ENCODE measurements at places on chromosomes 13 and 19.

DNA sequence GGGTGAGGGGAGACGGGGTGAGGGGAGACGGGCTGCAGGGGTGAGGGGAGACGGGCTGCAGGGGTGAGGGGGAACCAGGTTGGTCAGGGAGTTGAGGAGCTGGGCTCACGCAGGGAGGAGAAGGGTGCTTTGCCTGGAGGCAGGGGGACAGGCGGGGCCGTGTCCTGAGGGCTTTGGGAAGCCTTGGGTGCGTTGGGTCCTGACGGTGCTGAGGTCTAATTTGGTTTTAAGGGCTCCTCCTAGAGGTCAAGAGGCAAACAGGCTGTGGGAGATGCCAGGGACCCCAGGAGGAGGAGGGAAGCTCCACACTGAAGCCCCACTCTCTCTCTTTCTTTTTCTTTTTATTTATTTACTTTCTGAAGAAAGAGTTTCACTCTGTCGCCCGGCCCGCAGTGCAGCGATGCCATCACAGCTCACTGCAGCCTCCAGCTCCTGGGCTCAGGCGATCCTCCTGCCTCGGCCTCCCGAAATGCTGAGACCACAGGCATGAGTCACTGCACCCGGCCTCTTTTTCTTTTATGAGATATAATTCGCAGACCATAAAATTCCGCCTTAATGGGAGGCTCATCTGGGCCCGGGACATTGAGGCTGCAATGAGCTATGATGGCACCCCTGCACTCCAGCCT is 9.3 kb upstream of the MISP start:
- DNase-seq, result no peak

DNA sequence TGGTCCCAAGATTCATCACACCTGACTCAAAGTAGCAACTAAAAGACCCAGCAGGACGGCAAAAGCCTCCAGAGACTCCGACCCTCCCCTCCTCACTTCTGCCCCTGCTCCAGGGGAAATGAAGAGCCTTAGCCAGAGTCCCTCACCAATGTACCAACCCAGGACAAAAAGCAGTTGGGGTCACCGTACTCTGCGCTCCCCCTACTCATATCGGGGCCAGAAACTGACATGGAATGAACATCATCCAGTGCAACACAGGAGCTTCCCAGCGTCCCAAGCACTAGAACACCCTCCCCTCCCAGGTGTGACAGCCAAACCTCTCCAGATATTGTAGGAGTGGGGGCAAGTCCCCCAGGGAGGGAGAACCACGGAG is 1.7 kb downstream of the EEF2 start:
- DNase-seq, result no peak

DNA sequence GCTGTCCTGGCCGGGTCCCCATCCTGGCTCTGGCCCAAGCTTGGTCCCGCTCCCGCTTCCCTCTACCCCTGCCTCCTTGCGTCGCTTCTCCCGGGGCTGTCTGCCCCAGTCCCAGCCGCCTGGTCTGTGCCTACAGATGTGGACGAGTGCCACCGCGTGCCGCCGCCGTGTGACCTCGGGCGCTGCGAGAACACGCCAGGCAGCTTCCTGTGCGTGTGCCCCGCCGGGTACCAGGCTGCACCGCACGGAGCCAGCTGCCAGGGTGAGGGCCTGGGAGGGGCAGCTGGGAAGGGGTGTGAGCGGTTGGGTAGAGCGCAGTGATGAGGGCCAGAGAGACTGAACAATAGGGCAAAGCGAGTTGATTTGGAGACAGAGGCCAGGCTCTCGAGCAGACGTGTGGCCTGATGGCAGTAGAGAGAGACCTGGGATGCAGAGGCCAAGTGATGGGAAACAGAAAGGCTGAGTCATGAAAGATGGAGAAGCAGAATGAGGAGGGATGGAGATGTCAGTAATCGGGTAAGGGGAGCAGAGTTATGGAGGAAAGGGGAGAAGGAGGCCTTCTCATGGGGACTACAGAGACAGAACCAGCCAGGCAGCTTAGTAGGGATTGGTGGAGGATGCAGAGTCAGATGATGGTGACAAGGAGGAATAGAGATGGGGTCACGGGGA is 9.4 kb downstream of the LTBP4 start:
- DNase-seq, result no peak

DNA sequence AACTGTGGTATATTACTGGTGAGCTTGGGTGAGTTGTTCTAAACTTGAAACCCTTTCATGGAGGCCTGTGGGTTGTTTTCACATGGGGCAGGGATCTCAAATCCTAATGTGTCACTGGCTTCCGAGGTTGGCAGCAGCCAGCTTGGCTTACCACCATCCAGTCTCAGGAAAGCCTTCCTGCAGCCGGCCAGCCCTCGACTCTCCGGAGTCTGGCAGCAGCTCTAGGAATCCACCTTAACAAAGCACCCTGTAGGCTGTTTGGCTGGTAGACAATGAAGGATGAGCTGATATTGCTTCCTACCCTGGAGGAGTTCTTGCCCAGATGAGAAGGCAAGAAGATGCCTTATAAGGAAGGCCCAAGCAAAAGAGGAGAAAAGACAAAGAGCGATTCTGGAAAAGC is 188.3 kb downstream of the KLF12 start:
- no peak for DNase-seq

GRCh38 chr13:46317120-46317519 is 69.9 kb downstream of the RUBCNL start:
- no peak for DNase-seq

GRCh38 chr19:3097442-3097871 is 3.3 kb downstream of the GNA11 start:
- no peak for DNase-seq

GRCh38 chr13:25415241-25415640 is 43.5 kb downstream of the ATP8A2 start:
- DNase-seq, result no peak

Data from anterior cingulate cortex (tissue), 58 donors.